ENCODE measurements at places on chromosomes 4 and X.

DNA sequence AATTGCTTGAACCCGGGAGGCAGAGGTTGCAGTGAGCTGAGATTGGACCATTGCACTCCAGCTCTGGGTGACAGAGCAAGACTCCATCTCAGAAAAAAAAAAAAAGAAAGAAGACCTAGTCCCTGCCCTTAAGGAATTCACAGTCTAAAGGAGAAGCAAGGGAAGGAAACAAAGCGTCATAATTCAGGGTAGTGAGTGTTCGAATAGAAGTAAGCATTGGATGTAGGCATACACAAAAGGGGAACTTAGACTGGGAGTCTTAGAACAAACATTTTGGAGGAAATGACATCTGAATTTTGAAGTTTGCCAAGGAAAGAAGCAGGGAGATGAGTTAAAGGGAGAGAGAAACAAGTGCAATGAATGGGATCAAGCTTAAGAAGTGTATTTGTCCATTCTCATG lies 32.4 kb downstream of the PPM1K start:
- no peak for DNase-seq

GRCh38 chrX:130877892-130878341 lies 25.1 kb downstream of the ENOX2 start:
- no peak for DNase-seq

DNA sequence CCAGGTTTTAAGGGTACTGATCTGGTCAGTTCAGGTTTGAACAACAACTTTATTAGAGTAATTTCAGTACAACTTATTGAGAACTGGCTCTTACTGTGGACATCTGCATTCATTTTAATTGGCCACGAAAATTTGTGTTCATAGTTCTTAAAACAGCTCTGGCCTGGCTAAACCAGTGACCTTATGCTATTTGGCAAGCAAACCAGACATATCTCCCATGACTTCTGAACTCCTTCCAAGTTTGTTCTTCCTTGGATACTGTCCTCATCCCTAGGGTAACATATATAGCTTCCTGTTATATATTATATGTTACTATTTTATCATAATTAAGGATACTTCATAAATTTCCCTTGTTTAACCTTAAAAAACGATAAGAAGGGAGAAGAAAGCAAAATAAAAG lies 841.9 kb downstream of the TRAM1L1 start:
- DNase-seq, result no peak

GRCh38 chr4:89942811-89943210 lies 48.2 kb downstream of the MMRN1 start:
- DNase-seq, result no peak

- DNase-seq, result no peak
These were observed 37.9 kb upstream of the SORCS2 start for GRCh38 chr4:7154351-7154981.

GRCh38 chrX:37553476-37553875 lies 18.0 kb upstream of the LANCL3 start:
- DNase-seq, result no peak

- DNase-seq, result no peak
These were observed 10.1 kb downstream of the STK26 start for GRCh38 chrX:132033166-132033565.

GRCh38 chrX:24480400-24480865 lies 15.3 kb downstream of the PDK3 start:
- no peak for DNase-seq

GRCh38 chrX:123878252-123878721 lies 18.4 kb downstream of the XIAP start:
- DNase-seq, result no peak

DNA sequence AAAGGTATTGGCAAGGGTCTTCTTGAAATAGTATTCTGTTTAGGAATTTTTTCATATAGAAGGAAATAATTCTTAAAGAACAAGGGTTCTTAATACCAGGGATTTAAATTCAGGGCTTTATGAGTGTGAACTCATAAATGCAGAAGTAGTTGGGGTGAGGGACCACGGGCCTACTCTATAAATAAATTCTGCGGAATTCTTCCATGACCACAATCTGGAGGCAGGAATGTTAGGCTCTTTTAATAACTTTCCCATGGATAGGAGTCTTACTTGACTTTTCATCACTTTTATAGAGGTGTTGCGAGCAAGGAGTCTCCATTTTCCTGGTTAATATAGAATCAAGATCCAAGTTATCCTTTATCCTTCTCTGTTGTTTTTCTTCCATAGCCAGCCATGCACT lies 76.7 kb upstream of the SLC4A4 start:
- DNase-seq, result no peak

- DNase-seq, result no peak
These were observed 29.8 kb downstream of the PIGG start for GRCh38 chr4:528835-529234.

DNA sequence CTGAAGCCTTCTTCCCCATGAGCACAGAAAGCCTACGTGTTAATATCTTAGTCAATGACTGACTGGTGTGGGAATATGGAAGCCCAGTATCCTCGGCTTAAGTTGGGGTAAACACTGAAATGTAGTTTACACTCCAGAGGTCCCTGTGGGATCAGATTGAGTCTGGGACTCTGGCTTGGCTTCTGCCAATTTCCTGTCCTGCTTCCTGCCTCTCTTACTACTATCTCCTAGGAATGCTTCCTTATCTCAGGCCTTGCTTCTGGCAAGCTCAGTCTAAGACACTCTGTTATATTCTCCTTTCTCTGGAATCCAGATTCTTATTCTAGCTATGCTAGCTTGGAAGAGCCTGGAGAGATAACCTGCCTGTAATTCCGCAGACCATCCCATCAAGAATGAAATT lies 174.0 kb upstream of the LDB2 start:
- no peak for DNase-seq

- no peak for DNase-seq
These were observed 611.9 kb downstream of the STPG2 start for GRCh38 chr4:97531351-97531750.

DNA sequence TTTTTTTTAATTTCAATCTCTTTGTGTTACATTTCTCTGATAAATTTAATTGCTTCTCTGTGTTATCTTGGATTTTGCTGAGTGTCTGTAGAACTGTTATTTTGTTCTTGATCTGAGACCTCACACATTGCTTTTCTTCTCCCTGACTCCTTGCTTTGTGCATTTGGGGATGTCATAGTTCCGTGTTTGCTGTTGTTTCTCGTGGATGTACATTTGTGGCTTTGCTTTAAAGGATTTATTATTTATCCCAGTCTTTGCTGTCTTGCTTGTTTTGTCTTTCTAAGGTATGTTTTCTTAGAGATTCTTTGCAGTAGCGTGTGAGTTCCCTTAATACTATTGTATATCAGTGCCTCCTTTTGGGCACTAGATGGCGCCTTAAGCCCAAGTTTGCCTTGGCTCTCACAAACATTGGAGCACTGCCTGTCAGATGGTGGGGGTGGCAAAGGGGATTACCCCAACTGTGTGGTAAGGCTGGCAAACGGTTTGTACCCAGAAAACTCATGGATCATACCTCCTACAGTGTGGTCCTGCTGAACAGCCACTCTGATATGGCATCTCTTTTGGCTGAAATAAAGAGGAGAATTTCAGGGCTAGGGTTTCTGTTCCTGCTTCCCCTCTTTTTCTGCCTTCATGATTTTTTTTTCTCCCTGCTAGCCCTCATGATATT lies 96.4 kb downstream of the PGRMC2 start:
- DNase-seq, result peak; percentile 60

DNA sequence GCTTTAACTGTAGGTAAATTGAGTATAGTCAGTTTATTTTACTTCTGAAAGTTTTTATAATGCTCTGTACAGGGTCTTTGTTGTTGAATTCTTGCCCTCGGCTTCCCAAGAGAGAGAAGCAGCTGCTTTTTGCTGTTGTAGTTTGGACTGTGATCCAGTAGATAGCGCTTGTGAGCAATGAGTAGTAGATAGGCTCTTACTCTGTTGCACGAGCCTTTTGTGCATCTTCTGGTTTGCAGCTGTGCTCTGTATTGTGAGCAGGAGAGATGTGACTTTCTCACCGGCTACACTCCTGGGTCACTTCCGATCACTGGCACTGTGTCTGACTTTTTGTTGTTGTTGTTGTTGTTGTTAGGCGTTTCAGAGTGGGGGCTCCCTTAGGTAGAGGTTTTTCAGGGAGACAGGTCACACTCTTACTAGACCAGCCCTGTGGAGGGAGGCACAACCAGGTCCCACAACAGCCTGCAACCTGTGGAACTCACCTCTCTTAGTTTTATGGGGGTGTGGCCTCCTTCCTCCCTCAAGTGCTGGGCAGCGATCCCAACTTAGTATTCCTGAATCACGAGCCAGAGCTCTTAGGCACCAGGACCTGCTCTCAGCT lies 822.1 kb upstream of the GALNTL6 start:
- peak; percentile 42 for DNase-seq

All from HEK293T (cell line).